ENCODE measurements at places on chromosomes 4 and X.
A peak's percentile ranks its signal among the peaks of the same experiment; 100 is the strongest.

DNA sequence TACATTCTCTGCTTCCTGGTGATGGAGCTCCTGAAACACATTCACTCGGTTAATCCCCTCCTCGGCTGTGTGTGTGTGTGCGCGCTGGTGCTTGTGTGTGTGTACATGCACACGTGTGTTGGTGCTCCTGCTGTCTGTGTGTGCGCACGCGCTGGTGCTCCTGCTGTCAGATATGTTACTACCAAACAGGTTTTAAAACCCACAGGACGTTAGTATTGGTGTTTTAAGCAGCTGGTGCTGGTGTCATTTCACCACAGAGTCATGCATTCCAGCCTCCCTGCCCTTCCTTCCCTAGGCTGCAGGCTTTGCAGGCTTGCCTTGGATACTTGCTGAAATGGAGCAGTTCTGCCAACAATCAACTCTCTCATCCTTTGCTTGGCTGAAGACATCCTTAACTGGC, 48.1 kb upstream of the CPLX1 start:
- DNase-seq: no peak

DNA sequence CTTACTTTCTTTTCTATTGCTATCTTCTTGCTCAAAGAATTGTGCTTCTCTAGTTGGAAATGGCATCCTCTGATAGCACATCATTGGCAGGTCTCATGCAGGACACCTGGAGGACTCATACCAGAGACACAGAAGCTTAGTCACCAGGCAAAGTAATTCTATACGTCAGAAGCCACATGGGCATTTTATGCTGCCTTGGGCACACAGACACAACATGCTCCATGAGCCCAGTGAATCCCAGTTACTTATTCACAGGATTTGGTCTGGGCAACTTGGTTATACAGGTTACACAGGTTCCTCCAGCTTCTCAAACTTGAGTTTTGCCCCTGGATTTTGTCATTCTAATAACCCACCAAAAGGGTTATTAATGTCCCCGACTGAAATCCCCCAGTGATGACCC, 7.1 kb downstream of the RASSF6 start:
- DNase-seq: no peak

DNA sequence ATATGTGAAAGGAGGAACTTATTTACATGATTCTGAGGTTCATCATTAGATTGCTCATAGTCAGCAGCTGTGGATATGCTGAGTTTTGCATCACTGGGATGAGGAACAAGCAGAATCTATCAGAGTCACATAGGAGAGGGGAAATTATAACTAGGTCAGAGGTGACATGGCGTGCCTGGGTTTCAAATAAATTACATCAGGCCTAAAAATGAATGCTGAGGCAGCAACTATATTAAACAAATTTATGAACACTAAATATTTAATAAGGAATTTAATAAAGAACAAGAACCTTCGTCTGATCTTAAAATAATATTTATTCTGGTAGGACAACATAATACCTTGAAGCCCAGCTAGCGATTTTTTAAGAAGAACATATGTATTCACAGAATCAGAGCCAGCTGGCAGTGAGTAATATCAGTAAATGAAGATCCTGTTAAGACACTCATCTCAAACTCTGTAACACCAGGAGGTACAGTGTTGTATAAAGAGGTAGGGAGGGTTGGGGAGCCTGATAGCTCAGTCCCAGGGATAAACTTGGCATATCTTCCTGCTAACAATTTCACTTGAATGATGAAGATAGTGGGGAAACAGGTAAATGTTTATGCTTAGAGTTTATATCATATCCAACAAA, 60.9 kb upstream of the HS3ST1 start:
- DNase-seq: no peak

GRCh38 chr4:3487861-3488260, 24.8 kb downstream of the DOK7 start:
- DNase-seq: no peak

DNA sequence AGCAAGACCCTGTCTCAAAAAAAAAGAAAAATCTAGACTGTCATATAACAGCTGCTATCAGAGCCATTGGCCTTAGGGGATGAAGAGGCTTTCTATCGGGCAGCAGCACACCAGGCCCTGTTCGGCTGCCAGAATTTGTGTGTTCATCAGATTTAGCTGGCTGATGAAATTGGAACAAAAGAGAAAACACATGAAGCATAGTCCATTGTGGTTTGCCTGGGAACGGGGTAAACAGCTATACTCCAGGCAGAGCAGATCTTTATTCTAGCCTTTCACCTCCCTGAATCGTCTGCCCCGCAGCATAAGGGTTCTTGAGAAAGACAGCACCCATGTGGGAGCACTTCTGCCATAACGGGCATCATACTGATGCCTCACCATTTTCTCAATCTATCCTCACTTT, 11.6 kb downstream of the TKTL1 start:
- no peak for DNase-seq

GRCh38 chr4:79584902-79585301, 176.9 kb upstream of the GK2 start:
- DNase-seq: no peak

GRCh38 chrX:149504915-149505651, at the start of gene IDS:
Gene IDS, minus strand, starts transcription at chrX:149505306. Its CDS starts 169 bp downstream, at chrX:149505137.
- peak; percentile 87 for DNase-seq

- no peak for DNase-seq
Measured at GRCh38 chr4:98565681-98566301, 92.6 kb downstream of the TSPAN5 start.

DNA sequence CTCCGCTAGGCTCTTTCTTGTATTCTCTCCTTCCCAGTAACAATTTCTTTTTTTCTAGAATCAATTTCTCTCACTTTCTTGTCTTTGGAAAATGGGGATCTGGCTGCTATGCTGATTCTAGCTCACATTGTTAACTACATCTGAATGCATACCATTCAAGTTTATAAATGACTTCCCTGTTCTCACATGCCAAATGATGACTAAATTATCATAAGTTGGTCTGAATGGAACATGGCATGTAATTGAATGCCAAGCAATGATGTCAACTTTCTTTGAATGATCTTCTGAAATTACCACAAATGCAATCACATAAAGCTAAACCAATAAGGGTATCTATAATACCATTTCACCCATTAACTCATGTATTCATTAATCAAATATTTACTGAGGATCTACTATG, 2.7 kb upstream of the ITM2A start:
- DNase-seq: no peak

GRCh38 chr4:84917869-84918600, 48.5 kb downstream of the WDFY3 start:
- DNase-seq: peak; percentile 24

GRCh38 chr4:58723954-58724353, 1613.8 kb upstream of the IGFBP7 start:
- no peak for DNase-seq

DNA sequence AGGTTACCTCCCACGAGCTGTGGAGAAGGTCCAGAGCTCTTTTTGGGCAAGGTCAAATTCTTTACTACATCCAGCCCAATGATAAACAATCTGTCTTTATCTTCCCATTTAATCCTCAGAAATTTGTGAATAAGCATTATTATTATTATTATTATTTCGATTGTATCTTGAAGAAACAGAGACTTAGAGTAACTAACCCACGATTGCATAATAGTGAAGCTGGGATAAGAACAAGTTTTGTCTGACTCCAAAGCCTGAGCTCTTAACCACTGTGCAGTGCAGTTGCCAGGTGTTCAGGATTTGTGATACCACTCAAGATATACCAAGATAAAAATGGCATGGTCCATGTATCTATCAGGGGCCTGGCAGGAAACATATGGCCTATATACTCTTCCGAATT, 166.5 kb upstream of the LDB2 start:
- DNase-seq: no peak

GRCh38 chr4:6123976-6124375, 76.4 kb downstream of the JAKMIP1 start:
- no peak for DNase-seq

GRCh38 chr4:8227771-8228318, 28.8 kb downstream of the SH3TC1 start:
- DNase-seq: no peak

DNA sequence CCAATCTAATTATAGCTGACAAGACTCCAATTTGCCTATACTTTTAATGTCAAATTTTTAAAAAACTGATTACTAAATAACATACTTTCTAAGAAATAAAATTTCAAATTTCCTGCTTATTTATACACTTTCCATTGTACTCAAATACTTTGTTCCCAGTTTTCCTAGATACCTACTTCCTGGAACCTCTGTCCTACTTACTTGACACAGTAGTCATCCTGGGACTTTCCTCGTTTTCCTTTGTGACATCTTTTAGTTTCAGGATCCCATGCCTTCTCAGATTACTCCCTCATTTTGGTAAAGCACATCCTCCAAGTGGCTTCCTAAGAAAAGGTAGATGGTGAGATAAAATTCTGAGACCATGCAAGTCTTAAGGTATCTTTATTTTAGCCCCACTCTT, 13.3 kb upstream of the FAM184B start:
- no peak for DNase-seq

DNA sequence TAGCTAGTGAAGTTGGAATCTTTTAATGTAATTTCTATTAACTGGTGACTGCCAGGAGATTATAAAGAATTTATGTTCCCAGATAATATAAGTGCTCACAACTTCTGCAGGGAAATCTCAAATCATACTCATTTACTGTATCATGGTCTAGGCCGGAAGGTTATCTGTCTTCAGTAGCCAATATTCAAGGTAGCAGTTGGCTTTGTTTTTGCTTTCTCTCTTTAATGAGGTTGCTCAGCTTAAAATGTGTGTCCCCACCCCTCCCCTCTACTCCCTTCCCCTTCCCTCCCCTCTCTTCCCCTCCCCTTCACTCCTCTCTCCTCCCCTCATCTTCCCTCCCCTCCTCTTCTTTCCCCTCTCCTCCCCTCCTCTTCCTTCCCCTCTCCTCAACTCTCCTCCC, 117.6 kb downstream of the HPGD start:
- no peak for DNase-seq

GRCh38 chrX:153903991-153904957, at the start of gene AVPR2:
Gene AVPR2, plus strand, starts transcription at chrX:153904673. Its CDS starts 473 bp downstream, at chrX:153905146.
- no peak for DNase-seq

GRCh38 chrX:155216940-155217440, 730 bp downstream of the VBP1 start:
- no peak for DNase-seq

DNA sequence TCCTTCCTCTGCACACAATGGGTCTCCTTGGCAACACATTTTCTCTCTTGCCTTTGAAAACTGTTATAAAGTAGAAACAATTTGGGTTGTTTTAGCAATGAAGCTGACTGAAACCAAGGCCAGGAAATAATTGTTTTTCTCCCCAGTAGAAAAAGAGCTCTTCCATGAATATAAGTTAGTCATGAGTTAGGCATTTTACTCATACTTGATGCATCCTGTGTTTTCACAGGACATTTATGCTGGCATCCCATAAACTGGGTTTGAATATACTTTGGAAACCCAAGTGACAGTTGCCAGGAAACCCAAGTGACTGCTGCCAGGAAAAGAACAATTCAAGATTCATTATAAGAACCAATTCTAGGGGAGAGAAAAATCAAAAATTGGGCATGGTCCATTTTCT, 128.6 kb upstream of the NPY2R start:
- peak; percentile 50 for DNase-seq

DNA sequence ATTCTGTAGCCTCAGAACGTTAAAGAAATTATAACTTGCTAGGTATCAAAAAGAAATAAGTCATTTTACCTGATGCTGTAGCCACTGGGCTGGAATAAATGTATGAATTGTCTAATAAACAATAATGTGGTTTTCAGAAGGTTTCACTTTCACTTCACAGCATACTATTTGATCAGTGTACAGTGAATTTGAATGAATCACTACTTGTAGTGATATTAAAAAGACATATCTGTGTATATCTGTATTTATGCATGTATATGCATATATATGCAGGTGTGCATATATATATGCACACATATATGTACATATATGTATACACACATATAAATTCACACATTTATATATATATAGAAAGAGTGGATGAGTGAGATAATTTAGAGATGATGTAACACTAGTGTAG, 440.0 kb upstream of the PCDH10 start:
- no peak for DNase-seq

GRCh38 chrX:15471028-15471427, 22.1 kb downstream of the PIR start:
- DNase-seq: peak; percentile 86

GRCh38 chr4:180449395-180449956, 1793.7 kb upstream of the TENM3 start:
- no peak for DNase-seq

DNA sequence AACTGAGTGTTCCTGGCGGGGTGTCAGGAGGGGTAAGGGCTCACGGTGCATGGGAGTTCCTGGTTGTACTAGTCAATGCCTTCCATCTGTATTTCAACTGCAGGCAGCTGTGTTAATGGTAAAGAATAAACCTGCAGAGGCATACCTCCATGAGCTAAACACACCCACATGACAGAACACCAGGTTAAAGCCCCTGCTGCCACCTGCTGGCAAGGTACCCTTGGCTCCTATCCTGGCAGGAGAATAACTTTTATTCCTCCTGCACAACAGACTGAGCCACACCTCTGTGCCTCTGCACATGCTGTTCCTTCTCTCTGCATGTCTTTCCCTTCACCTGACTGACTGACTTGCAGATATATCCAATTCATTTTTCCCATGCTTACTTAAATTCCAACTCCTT, 11.1 kb downstream of the ITIH6 start:
- no peak for DNase-seq

DNA sequence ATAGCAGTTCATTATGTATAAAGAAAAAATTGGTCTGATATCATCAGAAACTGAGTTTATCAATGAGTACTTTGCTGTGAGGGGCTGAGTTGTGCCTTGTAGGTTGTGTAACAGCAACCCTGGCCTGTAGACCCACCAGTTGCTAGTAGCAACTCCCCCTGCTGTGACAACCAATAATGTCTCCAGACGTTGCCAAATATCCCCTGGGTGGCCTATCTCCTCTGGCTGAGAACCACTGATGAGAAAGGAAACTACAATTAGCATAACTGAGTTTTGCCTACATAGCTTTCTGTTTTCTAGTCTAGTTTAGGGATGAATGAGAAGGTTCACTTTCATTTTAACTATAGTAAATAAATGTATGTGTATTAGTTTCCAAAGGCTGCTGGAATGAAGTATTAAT, 234.1 kb downstream of the CPE start:
- no peak for DNase-seq

DNA sequence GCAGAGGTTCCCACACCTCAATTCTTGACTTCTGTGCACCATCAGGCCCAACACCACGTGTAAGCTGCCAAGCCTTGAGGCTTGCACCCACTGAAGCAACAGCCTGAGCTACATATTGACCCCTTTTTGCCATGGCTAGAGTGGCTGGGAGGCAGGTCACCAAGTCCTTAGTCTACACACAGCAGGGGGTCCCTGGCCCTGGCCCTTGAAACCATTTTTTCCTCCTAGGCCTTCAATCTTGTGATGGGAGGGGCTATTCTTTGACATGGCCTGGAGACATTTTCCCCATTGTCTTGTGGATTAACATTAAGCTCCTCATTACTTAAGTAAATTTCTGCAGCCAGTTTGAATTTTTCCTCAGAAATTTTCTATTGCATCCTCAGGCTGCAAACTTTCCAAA, 336.6 kb downstream of the IL15 start:
- no peak for DNase-seq

GRCh38 chr4:108820492-108821350, 57.9 kb upstream of the ETNPPL start:
- DNase-seq: no peak

GRCh38 chr4:41568363-41568762, 30.4 kb downstream of the LIMCH1 start:
- DNase-seq: no peak

Data from dermis blood vessel endothelial cell (primary cell).